T-helper 17 cell (primary cell): ENCODE measurements at places on chromosomes 4 and X. TPM values are rescaled to one million over a fixed set of nuclear protein-coding genes. Genes with fewer than 3 reads are reported as not detected.

The CYLC1 gene
- total RNA-seq = not detected

The PCDH10 gene
- total RNA-seq = not detected

The TLL1 gene
- not detected for total RNA-seq

The NXF3 gene
- total RNA-seq = not detected

The GPC3 gene
- total RNA-seq = 0.20 TPM

The CPZ gene
- total RNA-seq = not detected

The SUPT20HL2 gene
- not detected for total RNA-seq

The PFKFB1 gene
- total RNA-seq = 0.42 TPM

DNA sequence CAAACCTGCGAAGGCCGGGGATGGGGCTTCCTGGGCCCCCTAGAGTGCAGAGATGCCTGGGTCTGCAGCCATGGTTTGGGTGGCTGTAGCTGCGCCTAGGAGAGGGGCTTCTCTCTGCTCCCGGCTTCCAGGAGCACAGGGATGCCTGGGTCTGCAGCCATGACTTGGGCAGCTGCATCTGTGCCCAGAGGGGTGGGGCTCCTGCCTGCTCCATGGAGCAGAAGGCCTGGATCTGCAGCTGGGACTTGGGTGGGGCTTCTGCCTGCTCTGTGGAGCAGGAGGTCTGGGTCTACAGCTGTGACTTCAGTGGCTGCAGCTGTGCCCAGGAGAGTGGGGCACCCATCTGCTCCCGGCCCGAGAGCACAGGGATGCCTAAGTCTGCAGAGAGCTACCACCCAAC, 20.8 kb downstream of the SPON2 start:
- no peak for DNase-seq

DNA sequence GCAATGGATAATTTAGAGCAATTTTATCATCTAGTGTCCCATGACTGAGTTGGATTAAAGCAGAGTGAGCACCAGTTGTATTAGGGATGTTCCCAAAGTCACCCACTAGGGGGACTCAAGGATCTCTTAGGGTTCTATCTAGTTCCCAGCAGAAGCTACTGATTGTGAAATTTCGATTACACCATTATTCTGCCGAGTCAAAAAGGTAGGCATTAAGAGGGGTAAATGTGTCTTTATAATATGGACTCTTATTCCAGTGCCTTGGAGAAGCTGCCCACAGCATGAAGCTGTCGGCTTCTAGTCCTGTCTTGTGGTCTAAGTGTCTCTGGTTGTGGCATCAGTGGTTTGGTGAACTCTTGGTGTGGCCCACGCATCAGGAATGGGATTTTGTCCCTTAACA, 53.3 kb downstream of the RGS12 start:
- no peak for DNase-seq

DNA sequence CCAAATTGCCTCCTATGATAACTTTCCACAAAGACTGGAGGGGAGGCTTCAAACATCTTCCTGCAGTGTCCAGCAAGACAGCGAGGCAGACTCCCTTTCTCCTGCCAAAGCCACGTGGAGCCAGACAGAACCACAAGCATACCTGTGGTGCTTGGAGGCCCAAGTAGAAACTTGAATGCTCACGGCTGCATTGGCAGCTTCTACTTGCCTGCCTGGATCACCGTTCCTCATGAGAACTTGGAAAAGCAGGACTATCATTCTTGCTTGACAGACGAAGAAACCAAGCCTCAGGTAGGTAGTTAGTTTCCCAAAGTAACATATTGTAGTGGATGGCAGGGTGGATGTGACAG, 216.3 kb upstream of the SFRP2 start:
- DNase-seq = no peak

GRCh38 chr4:35772291-35772690, 472.0 kb downstream of the ARAP2 start:
- no peak for DNase-seq

GRCh38 chr4:188043154-188043553, 47.6 kb downstream of the ZFP42 start:
- no peak for DNase-seq

DNA sequence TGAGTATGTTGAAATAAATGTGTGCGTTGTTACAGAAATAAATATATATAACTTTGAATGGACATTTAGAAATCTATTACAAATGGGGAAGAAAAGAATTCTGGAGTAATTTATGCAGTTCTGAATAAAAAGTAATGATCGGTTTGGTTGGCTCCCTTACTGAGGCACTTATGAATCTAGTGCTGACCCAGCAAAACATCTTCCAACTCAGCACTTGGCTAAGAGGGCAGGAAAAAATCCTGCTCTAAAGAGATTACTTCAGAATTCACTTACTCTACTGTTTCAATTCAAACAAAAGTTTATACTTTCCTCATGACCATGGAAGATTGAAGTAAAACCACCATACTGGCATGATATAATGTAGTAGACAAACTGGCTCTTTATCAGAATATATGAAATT, 123.9 kb upstream of the RXFP1 start:
- no peak for DNase-seq

DNA sequence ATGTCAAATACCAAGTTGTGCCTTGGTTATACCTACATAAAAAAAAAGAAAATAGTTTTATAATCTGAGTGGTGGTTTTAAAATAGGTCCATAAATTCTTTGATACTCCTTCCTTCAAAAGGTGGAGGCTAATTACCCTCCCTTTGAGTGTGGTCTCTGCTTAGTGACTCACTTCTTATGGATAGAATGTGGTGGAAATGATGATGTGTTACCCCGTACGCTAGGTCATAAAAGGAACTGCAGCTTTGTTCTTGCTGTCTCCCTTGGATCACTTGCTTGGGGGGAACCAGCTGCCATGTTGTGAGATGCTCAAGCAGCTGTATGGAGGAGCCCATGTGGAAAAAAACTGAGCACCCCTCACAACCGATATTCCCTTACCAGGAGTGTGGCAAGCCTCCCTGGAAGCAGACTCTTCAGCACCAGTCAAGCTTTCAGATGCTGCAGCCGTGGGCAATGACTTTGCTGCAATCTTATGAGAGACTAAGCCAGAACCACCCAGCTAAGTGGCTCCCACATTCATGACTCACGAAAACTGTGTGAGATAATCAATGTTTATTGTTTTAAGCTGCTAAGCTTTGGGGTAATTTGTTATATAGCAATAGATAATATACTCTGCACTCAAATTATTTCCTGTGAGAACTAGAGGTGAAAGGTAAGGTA, 195.0 kb upstream of the GATB start:
- DNase-seq = no peak

DNA sequence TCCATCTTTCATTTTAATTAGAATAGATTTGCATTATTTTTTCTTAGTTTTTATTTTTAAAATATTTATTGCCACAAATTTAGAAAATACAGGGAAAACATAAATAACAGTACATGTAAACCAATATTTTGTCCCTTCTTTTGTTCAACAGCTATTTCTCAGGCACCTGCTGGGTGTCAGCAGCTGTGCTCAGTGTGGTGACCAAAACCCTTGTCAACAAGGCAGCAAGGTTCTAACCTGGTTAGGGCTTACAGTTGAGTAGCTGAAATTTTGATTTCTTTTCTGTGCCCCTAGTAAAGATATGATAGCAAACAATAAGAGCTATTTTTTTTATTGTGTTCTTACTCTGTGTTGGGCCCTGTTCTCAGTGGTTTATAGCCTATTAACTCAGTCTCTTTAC, 128.1 kb downstream of the PTTG2 start:
- DNase-seq = no peak

DNA sequence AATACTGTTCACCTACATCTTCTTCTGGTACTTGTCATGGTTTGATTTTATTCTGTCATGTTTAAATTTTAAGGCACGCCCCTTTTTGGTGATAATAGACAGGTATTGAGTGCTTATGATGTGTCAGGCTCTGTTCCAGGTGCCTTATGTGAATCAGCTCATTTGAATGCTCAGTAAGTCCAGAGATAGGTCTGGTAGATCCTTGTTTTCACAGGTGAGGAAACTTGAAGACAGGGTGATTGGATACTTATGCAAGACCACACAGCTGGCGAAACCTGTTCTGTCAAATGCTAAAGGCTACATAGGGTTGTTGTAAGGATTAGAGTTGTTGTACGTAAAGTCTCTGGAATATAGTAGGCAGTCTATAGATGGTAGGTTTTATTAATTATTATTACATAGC, 9.6 kb upstream of the SLC25A14 start:
- no peak for DNase-seq

- DNase-seq = no peak
These were observed 47.4 kb downstream of the C4orf33 start for GRCh38 chr4:129143359-129143758.

DNA sequence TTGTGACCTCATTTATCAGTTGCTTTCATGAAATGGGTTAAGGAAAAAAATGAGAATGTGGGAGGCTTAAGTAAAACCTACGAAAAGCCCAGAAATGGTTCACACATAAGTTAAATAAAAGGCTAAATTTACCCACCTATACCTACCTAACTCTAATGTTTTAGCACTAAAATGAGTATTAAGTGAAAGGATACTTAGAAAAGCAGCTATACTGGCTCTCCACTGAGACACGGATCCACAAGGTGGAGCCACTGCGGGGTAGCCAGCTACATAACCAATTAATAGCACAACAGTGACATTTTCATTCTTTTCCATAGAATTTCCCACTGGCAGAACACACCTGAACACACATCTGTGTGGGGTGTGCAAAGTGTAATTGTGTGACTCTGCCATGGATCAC, 101.9 kb downstream of the MAML3 start:
- no peak for DNase-seq

DNA sequence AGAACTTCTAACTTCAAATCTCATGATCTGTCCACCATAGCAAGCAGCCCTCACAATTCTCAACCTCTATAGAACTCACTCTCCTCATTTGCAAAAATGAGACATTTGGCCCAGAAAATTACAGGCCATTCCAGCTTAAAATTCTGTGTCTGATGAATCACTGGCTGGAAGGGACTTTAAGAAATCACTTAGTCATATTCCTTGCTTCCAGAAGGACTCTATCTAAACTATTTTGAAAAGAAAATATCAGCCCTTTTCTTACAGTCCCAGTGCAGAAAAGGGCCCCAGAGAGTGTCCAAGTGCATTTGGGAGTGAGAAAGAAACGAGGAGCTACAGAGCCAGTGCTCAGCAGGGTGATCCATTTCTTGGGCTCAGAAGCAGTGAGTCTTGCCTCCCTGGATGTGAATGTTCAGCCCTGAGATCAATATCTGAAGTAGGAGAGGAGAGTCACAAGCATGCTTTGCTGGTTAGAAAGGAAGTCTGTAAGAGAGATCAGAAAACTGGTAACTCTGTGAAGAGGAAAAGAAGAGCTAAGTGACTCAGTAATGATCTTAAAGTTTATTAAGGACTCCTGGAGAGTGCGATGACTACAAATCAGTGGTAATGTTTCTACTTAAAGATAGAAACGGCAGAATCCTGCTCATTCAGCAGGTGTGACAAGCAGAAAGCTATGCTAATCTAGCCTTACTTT, 139.8 kb downstream of the PALLD start:
- DNase-seq = no peak

- no peak for DNase-seq
These were observed 2.3 kb upstream of the ZCCHC4 start for GRCh38 chr4:25310066-25310802.

GRCh38 chr4:123813901-123814300, 417.3 kb downstream of the SPRY1 start:
- DNase-seq = no peak

DNA sequence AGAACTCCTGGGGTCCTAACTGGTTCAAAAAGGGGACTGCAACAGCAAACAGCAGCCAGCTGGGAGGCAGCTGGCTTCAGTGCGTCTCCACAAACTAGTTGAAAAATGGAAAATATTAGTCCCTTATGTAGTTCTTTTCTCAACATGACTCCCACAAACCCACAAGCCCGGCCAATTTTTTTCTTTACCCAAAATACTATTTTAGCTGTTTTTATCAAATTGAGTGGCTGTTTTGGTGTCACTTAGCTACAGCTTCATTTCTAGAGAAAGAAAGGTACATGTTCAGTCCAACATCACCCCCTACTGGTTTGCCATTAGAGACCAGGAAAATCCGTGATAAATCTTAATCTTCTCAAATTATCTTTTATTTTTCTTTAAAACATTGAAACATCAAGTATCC, 97.2 kb downstream of the GUCY2F start:
- no peak for DNase-seq

DNA sequence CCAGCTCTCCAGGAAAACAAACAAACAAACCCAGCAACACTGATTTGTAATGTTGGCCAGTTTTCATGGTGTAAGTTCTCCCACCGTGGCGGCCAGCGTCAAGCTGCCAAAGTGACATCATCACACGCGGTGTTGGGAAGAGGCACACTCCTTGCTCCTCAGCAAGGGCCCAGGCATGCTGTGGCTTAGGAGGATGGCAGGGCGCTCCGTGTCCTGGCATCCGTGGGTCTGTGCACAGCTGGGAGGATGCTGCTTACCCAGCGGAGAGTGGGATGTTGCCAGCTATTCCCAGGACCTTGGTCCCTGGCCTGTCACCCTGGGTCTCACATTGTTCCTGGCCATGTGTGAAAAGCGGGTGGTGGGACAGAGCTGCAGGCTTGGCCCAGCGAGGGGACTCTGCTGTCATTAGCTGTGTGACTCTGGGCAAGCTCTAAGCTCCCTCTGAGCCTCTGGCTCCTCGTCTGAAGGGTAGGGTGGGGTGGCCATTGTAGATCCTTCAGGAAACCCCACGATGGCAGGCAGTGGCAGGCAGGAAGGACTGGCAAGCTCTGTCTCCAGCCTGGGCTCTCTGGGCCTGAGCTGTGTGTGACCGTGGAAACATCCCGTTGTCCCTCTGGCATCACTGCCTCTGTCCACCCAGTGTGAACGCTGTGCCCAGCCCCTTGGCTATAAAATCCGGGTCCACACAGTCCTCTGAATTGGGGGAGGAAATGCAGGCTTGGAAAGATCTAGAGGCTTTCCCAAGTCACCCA, 10.8 kb downstream of the PSAPL1 start:
- DNase-seq = peak; percentile 3

DNA sequence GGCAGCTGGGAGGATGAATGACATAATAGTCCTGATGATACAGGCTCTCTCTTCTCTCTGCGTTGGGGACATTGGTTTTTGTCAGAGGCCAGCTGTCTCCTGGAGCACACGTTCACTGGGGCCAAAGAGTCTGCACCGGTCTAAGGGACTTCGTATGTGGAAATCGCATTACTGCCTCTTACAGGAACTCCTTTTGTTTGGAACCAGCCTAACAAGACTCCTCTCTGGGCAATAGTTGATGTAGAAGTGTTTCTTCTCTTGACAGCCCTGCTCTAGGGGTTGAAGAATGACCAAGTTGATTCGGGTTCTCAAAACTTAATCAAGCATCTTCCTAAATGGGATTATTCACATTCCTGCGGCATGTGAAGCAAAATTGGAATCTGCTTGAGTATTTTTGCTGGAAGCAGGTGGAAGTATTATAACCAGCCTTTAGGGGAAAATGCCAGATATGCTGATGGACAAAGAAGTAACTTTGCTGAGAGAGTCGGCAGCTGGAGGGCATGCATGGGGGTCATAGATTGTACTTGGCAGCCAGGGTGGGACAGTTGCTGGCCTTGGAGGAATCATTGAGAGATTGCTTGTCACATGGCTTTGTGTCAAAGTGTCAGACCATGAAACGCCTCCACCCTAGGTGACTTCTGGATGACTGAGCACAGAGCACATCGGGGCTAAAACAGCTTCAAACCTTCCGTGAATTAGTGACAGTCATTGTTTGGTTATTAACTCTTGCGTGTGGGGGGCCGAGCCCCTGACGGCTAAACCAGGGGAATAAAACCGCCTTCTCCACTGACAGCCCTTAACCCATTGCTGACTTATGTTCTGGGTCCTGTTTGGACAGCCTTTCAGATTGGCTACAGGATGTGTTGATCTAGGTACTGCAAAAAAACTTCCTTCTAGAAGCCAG, 34.4 kb upstream of the SLC34A2 start:
- no peak for DNase-seq
